Fibroblast of skin of left quadriceps (primary cell): ENCODE measurements at places on chromosomes 1 and 21.

- no peak for DNase-seq
Measured at GRCh38 chr1:209710847-209711246, 6.2 kb downstream of the HSD11B1 start.

GRCh38 chr1:53696990-53697389 lies 42.0 kb downstream of the GLIS1 start:
- no peak for DNase-seq

DNA sequence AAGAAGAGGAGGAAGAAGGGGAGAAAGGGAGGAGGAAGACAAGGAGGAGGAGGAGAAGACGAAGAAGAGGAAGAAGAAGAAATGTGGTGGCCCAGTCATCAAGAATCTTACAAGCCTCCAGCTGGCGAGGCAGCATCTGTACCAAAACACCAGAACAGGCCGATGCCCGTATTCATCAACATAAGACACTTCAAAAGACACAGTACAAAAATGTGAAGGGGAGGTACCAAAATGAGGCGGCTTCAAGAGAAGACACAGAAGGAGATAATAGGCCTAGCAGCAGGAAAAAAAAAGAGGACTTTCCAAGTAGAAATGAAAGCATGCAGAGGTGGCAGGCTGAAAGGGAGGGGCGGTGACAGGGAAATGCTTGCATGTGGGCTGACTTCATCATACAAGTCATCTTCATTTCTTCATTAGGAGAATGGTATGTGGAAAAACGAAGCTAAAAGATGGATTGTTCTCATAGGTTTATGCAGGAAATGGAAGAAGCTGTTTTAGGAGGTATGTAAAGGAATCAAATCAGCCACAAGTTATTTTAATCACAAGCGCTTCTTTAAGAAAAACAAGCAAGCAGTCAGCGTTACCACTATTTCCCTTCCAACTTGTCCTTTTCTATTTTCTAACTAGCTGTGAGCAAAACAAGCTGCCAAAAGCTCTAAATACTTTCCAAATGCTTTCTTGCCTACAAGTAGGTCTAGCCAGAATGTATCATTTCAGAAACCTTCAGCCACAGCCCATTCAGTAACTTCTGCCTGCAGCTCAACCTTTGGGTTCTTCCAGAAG lies 192.3 kb downstream of the SLC45A1 start:
- DNase-seq, result peak; percentile 77

GRCh38 chr1:77925956-77926355 lies 37.5 kb downstream of the NEXN start:
- no peak for DNase-seq

DNA sequence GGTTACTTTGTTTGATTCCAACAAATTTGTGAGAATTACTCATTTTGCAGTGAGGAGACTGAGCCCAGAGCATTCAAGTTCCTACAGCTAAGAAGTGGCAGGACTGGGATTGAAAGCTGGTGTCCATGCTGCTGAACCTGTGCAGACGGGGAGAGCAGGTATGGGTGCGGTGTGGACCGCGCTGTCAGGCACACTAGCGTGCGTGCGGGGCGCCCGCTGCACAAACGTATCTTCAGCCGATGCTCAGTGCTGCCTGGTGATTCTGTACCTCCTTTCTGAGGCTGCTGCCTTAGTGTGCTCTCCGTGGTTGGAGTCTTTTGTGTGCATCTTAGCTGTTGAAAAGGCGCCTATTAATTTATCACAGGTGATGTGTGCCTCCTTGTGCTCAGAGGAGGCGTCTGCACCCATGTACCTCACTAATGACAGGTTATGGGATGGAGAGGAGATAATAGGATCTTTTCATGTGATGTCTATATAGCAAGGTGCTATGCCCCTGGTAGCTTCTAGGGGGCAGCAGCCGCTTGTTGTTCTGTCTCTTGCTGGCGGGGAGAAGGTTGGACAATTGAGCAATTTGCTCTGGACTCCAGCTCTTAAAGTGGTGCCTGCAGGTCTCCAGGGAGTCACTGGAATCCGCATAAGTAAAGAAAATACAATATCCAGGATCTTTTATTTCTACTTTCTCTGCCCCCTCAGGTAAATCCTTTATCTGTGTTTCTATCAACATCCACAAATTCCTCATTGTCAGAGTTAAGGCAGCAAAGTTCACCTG lies 32.5 kb downstream of the PEX14 start:
- no peak for DNase-seq
